ENCODE measurements at places on chromosomes 16 and 17.

DNA sequence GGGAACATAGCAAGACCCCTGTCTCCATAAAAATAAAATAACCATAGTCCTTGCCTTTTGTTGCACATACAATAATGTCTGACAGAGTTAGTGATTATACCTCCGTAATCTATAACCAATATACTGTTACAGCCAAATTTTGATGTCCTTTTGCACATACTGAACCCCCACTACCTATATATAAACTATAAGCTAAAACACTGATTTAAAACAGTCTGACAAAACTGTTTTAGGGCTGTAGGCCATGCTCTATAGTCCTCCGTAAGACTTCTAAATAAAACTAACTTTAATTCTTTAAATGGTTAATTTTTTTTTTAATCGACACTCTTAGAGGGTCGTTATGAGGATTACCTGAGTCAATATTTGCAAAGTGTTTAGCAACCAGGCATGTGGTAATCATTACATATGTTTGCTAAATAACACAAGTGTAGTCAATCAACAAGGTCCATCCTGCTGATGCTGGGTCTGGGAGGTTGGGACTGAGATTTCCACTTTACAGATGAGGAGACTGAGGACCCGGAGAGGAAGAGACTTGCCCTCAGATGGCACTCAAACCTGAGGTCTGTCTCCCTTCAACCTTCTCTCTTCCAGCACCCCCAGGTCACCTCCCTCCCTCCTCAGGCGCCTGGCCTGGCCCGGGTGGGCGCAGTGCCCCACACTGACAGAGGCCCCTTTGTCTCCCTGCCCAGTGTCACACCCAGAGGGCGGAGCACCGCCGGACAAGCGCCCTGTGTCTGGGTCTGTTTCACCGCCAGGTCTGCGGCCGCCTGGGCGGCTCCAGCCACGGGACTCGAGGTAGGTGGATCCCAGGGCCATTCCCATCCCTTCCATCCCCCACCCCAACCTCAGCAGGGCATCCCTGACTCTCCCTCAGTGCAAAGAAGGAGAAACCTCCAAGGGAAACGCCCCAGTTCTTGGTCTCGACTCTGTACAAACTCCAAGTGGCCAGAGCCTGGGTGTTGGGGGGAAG, 10.3 kb downstream of the ZNF385C start:
- no peak for DNase-seq

- DNase-seq: no peak
Observed at GRCh38 chr16:74268372-74268782, 28.2 kb upstream of the PSMD7 start.

DNA sequence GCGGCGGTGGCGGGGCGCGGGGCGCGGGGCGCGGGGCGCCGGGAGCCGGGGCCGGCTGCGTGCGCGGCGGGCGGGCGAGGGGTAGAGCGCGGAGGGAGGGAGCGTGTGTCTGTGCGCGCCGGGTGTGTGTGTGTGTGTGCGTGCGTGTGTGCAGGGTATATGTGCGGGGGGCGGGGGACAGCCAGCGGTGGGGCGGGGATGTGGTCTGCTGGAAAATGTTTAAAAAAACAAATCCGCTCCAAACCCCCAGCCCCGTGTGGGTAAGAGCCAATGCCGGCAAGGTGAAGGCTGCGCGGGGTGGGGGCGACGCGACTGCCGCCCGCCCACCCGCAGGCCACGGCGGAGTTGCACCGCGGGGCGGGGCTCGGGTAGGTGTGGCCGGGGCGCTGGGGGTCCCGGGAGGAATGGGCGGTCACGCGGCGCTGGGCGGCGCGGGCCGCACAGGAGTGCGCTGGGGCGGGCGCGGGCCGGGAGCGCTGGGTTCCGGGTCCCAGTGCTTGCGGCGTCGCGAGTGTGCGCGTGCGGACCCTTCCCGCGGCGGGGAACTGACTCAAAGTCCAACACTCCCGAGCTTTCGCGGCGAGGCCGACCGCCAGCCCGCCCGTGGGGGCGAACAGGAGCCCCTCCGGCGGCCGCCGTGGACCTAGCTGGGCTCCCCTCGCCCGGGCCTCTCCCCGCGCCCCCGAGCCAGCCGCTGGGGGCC, at the start of gene CYGB:
Gene CYGB, minus strand, starts transcription at position 132 of the 703 bp plus-strand sequence. CDS start 167 bp downstream, outside the sequence.
- no peak for DNase-seq

DNA sequence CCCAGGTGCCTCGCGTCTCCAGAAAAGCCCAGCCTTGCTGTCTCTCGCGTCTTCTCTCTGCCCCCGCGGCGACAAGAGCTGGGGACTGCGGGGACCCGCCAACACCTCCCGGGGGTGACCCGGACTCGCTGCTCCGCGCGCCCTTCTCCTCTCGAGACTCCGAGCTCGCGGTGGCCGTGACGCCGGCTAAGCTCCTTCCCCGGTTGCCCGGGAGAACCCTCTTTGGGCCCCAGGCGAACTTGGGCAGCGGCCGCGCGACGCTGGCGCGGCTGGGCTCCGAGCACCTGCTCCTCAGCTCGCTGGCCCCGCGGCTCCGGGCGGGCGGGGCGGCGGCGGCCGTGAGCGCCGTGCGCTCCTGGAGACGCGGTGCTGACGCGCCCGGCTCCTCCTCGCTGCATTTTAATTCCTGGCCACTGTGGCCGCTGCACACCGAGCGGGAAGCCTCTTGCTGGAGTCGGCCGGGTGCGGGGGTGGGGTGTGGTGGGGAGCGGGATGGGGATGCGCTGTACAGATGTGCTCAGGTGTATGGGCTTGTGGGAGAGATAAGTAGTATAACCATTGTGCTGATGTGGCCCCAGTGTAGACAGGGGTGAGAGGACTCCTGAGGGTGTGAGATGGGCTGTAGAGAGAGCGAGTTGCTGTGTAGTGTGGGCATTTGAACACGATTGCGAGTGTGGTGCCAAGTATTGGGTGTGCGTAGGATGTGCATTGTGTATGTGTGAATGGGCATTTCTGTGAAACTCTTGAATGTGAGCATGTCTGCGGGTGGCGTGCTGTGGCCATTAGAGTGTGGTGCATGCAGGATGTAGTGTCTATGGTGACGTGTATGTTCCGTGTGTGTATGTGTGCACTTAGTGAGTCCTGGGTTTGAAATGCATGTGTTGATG, at the start of gene ASIC2:
Gene ASIC2, minus strand, starts transcription at position 315 of the 887 bp plus-strand sequence.
- DNase-seq: peak; percentile 1

GRCh38 chr16:4371357-4372000, at the start of gene VASN:
Gene VASN, plus strand, starts transcription at chr16:4371848. Its CDS starts 9,030 bp downstream, at chr16:4380878.
- peak; percentile 74 for DNase-seq
